Left renal pelvis (tissue), 4 donors: ENCODE measurements at places on chromosomes 7 and 10.

GRCh38 chr10:10699427-10699826, 318.2 kb upstream of the CELF2 start:
- DNase-seq: no peak

GRCh38 chr7:112784603-112785002, 5.6 kb downstream of the TMEM168 start:
- no peak for DNase-seq

GRCh38 chr10:33875924-33876583, 541.6 kb upstream of the NRP1 start:
- no peak for DNase-seq

DNA sequence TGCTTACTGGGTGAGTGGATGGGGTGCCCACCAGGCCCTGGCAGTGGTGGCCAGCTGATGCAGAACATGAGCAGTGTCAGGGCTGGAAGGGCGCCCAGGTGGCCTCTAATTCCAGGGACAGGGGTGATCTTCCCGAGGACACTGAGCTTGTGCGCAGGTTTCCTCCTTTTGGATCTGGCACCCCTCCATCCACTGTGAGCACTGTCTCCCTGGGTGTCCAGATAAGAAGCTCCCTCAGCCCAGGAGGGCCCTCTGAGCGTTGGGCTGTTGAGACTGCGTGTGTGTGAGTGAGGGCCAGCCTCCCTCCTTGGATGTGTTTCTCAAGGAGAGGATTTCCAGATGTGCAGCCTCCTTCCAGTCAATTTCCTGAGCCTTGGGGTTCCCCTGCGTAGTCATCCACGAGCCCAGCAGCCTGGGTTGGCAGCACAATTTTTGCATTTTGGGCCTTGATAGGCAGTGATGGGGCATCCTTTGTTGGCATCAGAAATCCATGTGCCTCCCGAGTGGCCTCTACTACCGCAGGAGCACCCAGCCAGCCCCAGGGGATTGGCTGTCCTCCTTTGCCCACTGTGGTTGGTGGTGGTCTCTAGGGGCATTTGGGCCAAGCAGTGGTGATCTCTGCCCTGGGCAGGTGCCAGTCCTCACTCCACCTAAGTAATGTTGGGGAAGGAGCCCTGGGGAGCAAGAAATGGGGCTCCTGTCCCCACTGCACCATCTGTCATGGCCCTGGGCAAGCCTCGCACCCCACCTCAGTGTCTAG, 20.9 kb upstream of the BTBD16 start:
- no peak for DNase-seq
